ENCODE measurements at places on chromosomes 6 and 20.

GRCh38 chr6:140032189-140032588 is 657.7 kb upstream of the CITED2 start:
- no peak for DNase-seq

DNA sequence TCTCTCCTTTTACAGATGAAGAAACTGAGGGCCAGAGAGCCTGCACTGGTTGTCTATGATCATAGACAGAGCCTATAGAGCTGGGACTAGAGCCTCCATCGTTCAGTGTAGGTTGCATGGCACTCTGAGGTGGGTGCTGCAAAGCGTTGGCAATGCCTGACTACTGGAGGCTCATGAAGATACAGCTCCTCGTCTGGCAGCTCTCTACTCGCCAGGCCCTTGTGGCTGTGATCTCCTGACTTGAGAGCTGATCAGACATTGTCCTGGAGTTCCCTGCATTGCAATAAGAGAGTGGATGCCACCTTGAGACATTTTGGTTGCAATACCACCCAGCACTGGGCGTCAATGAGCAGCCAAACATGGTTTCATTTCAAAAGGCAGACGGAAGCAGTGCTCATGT is 270.1 kb upstream of the ARID1B start:
- no peak for DNase-seq

GRCh38 chr6:89410231-89410761 is 1.8 kb downstream of the RRAGD start:
- DNase-seq: no peak

DNA sequence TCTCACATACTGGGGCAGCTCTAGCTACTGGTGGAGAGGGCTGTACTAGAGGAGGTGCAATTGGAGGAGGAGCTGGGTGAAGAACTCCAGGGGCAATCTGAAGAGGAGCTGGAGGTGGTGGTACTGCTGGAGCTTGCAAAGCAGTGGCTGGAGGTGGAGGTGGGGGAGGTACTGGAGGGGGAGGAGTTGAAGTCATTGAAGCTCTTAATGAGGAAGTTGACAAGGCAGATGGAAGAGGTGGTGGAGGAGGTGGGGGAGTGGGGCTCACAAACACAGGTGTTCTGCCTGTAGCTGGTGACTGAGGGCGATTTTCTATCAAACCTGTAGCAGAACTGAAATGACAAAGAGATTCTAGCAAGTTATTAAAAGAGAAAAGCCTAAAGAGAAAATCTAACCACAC is 77.6 kb downstream of the WASF1 start:
- no peak for DNase-seq

DNA sequence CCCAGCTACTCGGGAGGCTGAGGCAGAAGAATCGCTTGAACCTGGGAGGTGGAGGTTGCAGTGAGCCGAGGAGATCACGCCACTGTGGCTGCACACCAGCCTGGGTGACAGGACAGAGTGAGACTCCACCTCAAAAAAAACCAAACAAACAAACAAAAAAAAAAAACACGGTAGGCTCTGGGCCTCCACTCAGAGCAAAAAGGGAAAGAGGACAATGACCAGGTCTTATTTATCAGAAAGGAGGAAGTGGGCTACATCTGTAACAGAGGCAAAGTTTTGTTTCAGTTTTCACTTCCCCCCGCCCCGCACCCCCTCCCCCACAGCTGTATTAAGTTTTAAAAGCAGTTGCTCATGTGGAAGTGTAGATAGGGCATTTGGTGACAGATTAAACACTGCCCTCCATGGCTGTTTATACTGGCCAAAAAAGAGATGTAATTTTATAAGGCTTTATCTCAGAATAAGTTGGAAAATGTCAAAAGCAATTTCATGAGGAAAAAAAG is 114.6 kb downstream of the RCAN2 start:
- DNase-seq: no peak

DNA sequence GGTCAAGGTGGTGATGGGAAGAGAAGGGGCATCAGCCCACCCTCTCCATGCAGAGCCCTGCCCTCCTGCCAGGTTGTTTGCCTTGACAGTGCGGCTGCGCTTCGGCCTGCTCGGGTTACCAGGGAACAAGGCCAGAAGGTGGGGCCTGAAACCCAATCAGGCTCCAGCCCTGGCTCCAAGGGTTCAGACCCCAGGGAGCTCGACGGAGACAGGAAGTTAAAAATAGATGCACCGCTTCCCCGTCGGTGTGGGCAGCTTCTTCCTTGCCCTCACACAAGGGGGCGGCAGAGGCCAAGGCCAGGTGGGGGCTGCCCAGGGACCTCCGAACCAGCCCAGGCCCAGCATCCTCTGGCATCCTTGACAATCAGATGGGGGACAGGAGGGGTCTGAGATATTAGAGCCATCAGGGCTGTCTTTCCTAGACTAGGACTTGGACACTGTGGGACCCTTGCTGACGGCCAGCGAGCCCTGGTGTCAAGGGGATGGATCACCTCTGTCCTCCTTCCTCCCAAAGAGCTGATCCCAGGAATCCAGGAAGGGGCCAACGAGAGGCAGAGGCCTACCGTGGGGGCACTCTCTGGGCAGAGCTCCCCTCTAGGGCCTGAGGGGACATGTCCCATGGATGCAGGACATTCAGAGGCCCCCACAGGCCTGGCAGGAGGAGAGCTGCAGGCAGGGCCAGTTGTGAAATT is 65.2 kb downstream of the RIPOR3 start:
- DNase-seq: peak; percentile 5

DNA sequence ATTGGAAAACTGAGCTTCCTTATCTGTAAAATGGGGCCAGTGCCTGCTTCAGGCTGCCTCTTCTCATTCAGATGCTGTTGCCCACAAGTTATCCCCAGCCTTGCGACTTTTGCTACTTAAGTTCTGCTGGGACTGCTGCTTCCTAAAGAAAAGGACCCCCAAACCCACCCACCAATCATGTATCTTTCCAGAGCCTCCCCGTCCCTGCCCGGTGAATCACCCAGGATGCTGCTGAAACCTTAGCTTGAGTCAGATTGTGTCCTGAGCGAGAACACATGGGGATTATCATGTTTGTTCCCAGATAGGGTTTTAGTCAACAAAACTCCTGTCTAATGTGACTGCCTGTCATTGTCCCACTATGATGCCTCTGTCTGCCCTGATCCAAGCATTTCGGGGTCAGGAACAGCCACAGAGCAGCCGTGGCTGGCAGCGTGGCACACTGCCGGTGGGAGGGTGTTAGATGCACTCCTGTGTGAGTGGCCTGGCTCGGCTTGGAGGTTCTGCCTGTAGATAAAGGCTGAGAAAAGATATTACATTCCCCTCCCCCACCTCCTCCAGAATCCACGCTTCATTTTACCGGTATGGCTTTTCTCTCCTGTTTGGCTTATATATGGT is 79.9 kb downstream of the TOX2 start:
- DNase-seq: no peak

- no peak for DNase-seq
Observed at GRCh38 chr20:11098888-11099287, 425.1 kb upstream of the JAG1 start.

DNA sequence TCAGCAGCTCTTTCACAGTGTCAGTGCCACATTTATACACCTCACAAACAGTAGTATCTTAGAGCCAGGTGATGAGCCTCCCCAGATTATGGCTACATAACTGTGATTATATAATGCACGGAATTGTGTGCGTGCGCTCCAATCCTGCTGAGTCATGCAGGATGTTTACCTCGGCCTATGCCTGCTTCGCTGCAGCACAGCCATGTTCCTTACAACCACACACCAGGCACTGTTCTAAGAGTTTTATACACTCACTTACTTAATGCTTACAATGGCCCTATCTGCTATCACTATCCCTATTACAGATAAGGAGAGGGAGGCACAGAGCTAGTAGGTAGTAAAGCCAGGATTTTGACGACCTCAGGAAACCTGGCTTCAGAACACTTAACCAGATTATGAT is 7.3 kb downstream of the ZKSCAN3 start:
- DNase-seq: no peak

GRCh38 chr6:108958900-108959770 is 110.9 kb downstream of the ARMC2 start:
- DNase-seq: no peak

DNA sequence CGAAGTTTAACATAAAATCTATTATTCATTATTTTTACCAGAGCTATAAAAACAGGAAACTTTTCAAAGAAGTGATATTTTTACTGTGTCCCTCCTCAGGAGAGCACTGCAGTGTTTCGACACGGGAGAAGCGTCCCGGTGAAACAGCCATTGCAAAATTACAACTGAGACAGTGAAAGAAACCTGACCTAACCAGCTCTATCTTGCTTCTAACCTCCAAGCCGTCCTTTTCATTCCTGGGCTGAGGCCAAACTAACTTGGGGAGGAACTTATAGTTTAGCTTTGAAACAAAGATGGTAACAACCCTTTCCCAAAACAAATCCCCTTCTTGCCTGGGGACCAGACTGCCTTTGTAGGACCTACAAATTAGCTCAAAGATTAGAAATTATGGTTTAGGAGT is 79.2 kb downstream of the WDR27 start:
- DNase-seq: no peak

DNA sequence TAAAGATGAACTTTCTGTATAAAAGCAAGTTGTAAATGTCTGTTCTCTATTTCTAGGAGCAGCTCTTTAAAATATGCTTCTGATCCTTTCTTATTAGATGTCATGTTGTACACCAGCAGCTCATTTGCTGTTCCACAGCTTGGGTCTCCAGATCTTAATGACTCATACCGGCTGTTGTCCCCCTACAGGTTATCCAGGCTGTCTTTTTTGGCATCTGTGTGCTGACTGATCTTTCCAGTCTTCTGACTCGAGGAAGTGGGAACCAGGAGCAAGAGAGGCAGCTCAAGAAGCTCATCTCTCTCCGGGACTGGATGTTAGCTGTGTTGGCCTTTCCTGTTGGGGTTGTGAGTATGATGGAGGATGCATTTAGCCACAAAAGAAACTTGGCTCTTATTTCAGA is 76.0 kb downstream of the AIG1 start:
- DNase-seq: no peak

DNA sequence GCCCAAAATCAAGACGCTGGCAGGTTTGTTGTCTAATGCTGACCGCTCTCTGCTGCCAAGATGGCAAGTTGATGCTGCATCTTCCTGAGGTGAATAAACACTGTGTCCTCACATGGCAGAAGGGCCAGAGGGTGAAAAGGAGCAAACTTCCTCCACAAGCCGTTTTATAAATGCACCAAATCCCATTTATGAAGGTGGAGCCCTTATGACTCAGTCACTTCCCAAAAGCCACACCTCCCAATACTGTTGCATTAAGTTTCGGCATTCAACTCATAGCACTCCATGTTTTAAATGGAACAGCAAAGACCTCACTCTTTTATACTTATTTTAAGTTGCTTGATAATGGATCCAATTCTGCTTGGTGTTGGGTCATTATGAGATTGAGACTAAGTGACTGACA is 316.6 kb downstream of the RFPL4B start:
- no peak for DNase-seq

- no peak for DNase-seq
Observed at GRCh38 chr6:147022041-147022440, 182.2 kb upstream of the STXBP5 start.

DNA sequence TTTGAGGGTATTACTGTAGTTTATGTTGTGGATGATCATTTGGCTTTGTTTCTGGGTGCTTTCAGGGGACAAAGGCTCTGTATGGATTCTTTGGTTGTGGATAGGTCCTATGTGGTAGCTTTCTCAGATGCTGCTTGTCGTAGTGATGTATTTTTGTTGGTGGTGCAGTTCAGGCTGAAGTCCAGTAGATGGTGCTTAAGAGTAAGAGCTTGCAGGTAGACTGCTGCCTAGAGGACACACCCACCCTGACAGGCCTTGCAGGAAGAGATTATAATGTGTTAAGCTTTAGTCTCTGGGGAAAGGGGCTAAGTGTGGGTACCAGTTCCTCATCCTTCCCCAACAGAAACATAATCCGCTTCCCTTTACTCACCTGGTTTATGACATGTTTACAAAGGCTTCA is 62.6 kb upstream of the ADGRB3 start:
- DNase-seq: no peak

DNA sequence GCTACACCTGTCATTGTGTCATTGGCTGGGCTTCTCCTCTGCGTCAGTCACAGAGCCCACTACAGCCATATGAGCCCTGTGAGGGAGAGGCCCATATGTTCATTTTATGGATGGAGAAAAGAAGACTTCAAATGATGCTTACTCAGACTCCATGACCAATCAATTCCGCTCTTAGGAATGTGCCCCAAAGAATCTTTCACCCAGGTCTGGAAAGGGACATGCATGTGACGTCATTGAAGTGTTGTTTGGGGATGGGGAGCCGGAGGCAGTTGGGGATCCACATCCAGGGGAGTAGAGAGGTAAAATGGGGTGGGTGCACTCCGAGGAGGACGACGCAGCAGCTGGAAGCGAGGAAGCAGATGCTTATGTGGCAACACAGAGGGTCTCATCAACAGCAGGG is 9.6 kb upstream of the C6orf132 start:
- no peak for DNase-seq

DNA sequence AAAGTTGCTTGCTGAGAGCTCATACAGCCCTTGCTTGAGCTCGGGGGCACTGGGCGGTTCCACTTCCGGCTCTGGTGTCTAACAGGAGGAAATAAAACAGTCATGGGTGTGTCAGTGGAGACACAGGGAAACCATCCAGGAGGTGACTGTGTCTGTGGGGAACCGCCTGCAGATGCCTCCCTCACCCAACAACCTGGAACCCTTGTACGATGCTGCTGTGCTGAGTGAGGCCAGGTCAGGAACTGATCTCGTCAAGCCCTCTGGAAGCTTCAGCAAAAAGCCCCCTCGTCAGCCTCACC is 15.5 kb downstream of the TXNDC5 start:
- no peak for DNase-seq

- DNase-seq: peak; percentile 8
Observed at GRCh38 chr20:47272893-47273590, 83.5 kb downstream of the ZMYND8 start.

GRCh38 chr20:25207960-25208534 is 12.5 kb downstream of the ENTPD6 start:
- no peak for DNase-seq

DNA sequence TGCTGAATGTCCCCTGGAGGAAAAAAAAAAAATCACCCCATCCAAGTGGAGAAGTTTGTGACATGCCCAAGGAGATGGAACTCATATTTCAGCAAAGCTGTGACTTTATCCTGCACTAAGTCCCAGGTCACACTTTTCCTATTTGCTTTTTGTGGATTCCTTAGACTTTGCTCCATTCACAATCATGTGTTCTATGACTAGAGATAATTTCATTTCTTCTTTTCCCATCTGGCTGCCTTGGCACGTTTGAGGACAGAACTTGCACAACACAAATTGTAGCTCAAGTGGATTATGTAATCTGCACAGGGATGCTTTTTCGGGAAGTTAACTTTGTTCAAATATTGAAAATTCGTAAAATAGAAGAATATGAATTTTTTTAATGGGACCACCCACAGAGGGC is 100.7 kb upstream of the PTPN1 start:
- no peak for DNase-seq

DNA sequence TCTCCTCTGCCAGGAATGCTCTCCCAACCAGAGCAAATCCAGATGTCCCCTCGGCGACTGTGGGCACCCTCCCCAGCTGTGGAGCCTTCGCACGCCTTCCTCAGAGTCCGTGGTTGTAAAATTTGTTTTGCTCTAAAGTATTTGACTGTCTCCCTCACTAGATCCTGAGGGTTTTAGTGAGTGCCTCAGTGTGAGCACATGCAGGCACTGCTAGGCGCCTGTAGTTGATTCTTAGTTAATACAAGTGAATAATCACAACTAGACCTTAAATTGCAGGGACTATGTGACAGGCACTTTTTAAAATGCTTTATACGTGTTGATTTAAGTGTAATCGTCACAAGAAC is 680 bp upstream of the MTCH1 start:
- DNase-seq: no peak
